Calu3 (cell line): ENCODE measurements at places on chromosomes 11 and 22.
A peak's percentile ranks its signal among the peaks of the same experiment; 100 is the strongest.

DNA sequence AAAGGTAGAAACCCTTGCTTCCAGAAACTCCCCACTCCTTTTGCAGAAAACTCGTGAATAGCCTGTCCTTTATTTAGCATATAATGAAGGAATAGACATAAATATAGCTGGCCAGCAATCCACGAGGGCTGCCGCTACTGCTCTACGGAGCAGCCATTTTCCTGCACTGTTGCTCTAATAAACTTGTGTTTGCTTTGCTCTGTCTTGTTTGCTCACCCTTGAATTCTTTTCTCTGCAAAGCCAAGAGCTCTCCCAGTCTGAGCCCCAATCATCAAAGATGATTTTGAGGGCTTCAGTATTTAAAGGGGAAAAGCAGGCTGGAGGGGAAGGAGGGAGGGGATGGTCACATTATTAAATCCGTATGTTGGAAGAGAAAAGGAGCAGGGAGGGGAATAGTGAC is 16.6 kb upstream of the CHKA start:
- no peak for DNase-seq

DNA sequence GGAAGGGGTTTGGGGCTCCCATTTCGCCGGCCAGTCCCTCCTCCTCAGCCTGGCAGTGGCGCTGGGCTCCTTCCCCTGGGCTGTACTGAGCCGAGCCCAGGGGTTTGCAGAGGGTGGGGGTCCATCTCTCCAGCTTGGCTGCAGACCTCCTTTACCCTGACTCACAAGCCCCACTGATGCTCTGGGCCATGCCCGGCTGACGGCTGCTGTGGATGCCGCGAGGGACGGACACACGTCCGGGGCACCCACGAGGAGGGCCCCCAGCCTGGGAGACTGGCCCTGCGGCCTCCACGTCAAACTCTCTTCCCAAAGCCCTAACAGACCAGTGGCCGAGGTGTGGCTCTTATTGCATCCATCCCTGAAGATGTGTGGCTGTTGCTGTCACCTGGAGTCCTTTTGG is 14.1 kb downstream of the PMM1 start:
- no peak for DNase-seq

GRCh38 chr11:124823512-124824376 is 23.5 kb upstream of the MSANTD2 start:
- DNase-seq, result no peak

- no peak for DNase-seq
Observed at GRCh38 chr22:21587803-21588611, 20.5 kb downstream of the UBE2L3 start.

DNA sequence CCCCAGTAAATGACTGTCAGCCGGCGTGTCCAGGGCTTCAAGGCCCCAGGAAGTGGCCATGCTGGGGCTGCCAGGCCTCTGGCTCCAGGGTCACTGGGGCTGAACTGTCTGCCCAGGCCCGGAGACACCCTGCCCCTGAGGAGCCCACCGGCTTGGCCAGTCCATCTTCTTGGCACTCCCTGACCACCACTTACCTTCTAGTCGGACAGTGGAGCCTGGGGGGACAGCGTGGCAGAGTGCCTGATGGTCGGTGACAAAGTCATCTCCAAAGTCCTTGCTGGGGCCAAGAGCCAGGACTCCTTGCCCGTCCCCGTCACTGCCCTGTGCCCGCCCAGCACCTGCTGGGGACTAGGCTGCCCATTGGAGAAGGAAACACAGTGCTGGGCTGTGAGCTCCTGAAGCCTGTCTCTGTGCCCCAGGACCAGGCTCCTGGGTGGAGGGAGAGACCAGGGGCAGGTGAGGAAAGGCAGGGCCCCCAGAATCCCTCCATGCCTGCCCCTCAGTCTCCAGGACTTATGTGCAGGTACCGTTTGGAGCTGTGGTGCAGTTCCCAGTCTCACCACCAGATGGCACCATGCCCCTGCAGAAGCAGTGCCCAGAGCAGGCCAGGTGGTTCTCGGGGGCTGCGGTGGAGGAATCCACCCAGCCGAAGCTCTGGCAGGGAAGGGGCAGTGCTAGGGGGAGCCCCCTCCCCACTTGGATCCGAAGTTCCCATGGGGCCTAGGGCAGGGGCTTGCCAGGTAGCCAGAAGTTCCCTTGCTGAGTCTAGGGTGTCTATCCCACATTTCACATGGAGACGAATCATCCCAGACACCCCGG is 6.0 kb upstream of the CCDC188 start:
- DNase-seq, result peak; percentile 90

GRCh38 chr11:95156916-95157541 is 67.4 kb downstream of the ENDOD1 start:
- no peak for DNase-seq

GRCh38 chr11:88810420-88811097 is 255.2 kb downstream of the GRM5 start:
- no peak for DNase-seq

DNA sequence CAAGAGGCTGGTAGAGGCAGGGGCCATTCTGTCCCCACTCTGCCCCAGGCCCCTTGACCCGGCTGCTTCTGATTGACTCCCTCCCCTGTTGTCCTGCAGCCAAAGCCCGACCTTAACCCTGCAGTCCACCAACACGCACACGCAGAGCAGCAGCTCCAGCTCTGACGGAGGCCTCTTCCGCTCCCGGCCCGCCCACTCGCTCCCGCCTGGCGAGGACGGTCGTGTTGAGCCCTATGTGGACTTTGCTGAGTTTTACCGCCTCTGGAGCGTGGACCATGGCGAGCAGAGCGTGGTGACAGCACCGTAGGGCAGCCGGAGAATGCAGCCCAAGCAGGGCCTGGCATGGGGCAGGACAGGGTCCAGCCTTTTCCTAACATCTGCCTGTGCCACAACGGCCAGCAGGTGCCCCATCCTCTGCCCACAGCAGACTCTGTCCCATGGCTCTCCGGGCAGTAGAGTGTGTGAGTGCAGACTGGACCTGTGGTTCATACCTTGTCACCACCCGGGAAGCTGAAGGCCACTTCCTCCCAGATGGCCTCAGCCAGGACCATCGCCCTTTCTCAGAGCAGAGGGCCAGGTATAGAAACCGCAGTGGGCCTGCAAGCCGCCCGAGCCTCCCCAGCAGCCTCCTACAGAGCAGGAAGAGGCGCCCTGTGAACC is 26.8 kb upstream of the MGAT3 start:
- DNase-seq, result no peak
